ENCODE measurements at places on chromosomes 5 and 9.

DNA sequence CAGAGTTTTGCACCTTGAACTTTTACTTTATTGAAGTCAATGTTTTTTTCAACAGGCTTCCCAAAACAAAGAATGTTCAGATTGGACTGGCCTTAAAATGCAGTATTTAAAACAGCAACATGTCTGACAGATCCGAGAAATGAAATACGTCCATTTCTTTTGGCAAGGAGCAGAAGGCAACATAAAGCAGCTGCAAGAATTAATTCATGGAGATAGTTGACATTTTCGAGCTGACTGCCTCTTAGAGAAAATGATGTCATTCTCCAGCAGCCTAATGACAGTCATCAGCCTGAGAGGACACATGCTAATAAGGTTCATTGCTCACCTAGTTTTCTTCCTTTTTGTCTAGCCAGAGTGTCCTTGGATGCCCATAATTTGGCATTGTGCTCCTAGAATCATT is 232.2 kb upstream of the SEMA6A start:
- DNase-seq, result no peak

DNA sequence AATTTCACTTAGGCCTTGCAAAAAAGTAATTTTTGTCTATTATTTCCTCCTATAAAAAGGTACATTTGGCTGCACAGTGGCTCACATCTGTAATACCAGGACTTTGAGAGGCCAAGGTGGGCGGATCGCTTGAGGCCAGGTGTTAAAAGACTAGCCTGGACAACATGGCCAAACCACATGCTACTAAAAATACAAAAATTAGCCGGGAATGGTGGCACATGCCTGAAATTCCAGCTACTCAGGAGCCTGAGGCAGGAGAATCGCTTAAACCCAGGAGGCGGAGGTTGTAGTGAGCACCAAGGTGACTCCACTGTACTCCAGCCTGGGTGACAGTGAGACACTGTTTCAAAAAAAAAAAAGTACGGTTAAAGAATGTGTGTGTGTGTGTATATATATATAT is 15.7 kb downstream of the NUP155 start:
- no peak for DNase-seq

DNA sequence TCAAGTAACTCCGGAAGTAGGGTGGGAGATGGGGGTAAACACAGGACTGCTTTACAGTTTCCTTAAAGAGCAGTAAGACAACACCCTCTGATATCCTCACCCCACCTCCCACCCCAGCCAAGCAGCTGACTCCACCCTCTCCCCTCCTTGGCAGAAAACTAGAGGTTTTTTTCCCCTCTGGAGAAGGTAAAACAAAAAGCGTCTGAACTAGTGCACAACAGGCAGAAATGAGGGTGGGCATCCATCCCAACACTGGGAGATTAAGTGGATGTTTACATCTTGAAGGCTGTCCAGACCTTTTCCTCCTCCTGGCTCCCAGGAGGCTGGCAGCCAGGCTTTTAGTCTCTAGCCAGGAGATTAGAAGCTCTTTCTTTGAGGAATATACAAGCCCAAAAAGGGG is 13.9 kb upstream of the CTNNAL1 start:
- no peak for DNase-seq

DNA sequence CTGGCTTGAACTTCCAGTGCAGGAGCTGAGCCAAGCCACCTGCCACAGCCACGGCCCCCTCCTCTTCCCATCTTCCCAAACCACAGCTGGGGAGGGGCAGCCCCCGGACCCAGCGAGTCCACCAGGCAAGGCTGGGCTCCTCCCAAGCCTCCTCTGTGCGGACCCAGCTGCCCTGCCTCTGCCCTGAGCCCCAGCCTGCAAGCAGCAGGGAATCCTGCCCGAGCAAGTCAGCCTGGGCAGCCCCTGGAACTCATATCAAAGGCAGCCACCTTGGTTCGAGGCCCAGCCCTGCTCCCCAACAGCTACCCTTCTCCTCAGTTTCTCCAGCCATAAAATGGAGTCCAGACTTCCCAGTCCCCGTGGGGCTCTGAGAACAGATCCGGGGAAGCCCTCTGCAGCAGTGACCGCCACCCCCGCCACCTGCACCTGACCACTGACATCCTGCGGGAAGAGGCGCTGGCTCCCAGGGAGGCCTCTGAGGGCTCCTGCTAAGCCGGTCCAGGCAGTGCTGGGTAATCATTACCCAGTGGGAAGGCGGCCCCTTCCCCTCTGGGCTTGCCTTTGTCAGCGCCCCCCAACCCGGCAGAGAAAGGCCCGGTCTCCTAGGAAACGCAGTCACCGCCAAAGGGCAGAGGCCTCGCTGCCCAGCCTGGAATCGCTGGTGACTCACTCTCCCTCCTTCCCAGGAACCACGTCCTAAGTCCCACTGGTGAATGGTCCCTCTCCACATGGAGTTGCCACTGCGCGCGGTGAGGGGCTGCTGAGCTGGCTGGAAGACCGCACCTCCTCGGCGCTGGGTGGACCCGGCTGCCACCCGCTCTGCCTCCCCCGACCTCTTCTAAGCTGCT is 1.5 kb downstream of the VAV2 start:
- DNase-seq, result no peak

DNA sequence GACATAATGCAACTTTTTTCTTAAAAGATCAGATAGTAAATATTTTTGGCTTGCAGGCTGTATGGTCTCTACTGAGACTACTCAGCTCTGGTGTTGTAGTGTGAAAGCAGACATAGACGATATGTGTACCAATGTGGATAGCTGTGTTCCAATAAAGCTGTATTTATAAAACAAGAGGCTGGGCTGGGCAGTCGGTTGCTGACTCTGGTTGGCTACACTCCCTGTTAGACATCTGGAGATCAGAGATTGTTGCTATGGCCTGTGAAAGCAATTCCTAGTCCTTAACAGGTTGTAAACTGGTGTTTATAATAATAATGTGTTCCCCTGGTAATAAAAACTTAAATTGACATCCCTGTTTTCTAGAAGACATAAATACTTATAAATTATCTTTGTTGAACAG is 24.4 kb upstream of the SCAMP1 start:
- DNase-seq, result no peak

Measured in effector CD8-positive, alpha-beta T cell (primary cell).